ENCODE measurements at places on chromosomes 4 and X.

- no peak for DNase-seq
These were observed 34.6 kb upstream of the DIAPH2 start for GRCh38 chrX:96650023-96650422.

GRCh38 chr4:54700986-54701385 is 43.2 kb downstream of the KIT start:
- no peak for DNase-seq

- DNase-seq: no peak
These were observed 32.0 kb upstream of the MAP9 start for GRCh38 chr4:155408796-155409195.

DNA sequence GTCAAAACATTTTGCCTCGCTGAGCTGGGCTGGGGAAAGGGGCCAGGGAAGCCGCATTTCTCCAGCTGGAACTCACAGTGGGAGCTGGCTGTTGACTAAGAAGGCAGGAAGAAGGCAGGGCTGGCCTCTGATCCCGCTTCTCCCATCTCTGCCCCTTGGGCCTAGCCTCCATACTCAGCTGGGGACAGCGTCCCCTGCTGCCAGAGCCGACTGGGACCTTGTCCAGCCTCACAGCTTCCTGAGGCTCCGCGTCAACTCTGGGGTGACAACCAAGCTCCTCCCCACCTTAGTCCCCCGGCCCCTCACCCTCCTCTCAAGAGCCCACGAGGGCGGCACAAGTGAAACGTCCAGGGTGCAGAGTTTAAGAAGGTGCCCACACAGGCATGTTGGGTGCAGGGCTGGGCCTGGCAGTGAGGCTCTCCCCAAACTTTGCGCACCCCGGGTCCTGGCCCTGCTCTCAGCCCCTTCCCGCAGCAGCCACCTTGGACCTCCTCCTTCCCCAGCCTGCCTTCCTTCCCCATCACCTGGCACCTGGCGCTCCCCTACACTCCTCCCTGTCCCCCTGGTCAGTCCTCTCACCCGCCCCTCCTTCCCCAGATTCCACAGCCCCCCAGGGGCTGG is 100.8 kb downstream of the PSAPL1 start:
- no peak for DNase-seq

DNA sequence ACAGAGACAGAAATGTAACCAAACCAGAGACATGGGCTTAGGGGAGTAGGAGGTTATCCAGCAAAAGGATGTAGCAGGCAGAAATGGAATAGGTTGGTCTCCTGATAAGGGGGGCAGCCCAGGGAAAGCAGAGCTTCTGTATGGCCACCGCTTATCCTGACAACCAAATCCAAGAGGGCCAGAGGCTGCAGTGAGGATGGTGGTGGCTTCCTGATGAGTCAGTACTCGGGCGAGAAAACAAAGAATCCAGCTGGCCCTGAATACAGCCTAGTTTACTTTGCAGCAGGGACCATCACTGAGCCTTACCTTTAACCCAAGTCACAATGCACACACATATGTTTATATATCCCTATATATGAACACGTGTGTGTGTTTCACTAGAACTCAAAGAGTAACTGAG is 129.7 kb upstream of the FTHL17 start:
- no peak for DNase-seq

DNA sequence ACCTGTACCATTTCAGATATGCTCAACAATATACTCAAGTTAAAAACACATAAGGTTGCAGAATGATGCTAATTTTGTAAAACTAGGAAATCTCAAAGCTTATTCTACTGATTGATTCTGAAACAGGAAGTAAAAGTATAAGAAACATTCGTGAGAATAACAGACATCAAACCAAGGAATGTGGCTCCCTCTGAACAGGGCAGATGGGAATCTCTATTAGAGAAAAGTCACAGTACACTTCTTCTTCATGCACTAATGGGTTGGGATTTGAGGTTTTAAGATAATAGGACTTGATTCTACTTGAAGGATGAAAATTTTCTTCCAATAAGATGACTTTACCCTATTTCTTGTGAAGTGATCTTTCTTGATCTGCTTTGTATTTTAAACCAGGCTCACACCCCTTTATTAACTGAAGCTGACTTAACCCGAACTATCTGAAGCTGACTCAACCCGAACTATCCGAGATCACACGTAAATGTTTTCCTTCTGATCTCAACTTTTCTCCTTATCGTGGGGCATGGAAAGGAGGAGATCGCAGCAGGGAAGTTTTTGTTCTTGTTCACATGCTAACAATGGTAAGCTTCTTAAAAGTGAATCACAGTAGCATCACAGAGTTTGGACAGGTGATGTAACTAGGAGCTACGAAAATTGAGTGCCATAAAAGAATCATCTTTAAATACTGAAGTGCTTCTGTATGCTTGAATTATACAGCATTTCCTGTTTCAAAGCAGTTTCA is 363.1 kb upstream of the ZFP42 start:
- no peak for DNase-seq

- no peak for DNase-seq
These were observed 297.2 kb upstream of the GALNT7 start for GRCh38 chr4:172871381-172871780.

Measured in activated naive CD8-positive, alpha-beta T cell treated with anti-CD3 and anti-CD28 coated beads, Interleukin-2, amount 50 U/mL, for 24 hours (primary cell).